ENCODE measurements at places on chromosomes 16 and 17. TPM values are rescaled to one million over a fixed set of nuclear protein-coding genes. Genes with fewer than 3 reads are reported as not detected.

The CDK3 gene
- 1.3 TPM for total RNA-seq

The SNX20 gene
- total RNA-seq, result 0.07 TPM

The SPG7 gene
- total RNA-seq, result 177 TPM

The KRTAP2-3 gene
- total RNA-seq, result not detected

The PDILT gene
- total RNA-seq, result not detected

The KIAA0753 gene
- total RNA-seq, result 6.2 TPM

The STX1B gene
- 0.93 TPM for total RNA-seq

The NPIPA2 gene
- total RNA-seq, result not detected

The NUTF2 gene
- 158 TPM for total RNA-seq

The NKIRAS2 gene
- 69.4 TPM for total RNA-seq

The YWHAE gene
- total RNA-seq, result 1,183 TPM

The TAF15 gene
- 21.8 TPM for total RNA-seq

The RPRML gene
- not detected for total RNA-seq

The TBC1D28 gene
- total RNA-seq, result not detected

The DNAI2 gene
- total RNA-seq, result not detected

The SLC12A3 gene
- total RNA-seq, result 0.20 TPM

The FBXL16 gene
- total RNA-seq, result not detected

The TRIM37 gene
- total RNA-seq, result 26.0 TPM

The SDR42E1 gene
- 3.7 TPM for total RNA-seq

The CCDC102A gene
- 17.4 TPM for total RNA-seq

The GRB7 gene
- total RNA-seq, result 0.27 TPM

Data from mammary microvascular endothelial cell (primary cell).